Stimulated activated CD4-positive, alpha-beta T cell treated with anti-CD3 and anti-CD28 coated beads, Interleukin-2, amount 100 ng/mL, for 4 hours (primary cell): ENCODE measurements at places on chromosomes 16 and 17.

GRCh38 chr16:73064212-73064993 is 16.5 kb upstream of the ZFHX3 start:
- DNase-seq: no peak

DNA sequence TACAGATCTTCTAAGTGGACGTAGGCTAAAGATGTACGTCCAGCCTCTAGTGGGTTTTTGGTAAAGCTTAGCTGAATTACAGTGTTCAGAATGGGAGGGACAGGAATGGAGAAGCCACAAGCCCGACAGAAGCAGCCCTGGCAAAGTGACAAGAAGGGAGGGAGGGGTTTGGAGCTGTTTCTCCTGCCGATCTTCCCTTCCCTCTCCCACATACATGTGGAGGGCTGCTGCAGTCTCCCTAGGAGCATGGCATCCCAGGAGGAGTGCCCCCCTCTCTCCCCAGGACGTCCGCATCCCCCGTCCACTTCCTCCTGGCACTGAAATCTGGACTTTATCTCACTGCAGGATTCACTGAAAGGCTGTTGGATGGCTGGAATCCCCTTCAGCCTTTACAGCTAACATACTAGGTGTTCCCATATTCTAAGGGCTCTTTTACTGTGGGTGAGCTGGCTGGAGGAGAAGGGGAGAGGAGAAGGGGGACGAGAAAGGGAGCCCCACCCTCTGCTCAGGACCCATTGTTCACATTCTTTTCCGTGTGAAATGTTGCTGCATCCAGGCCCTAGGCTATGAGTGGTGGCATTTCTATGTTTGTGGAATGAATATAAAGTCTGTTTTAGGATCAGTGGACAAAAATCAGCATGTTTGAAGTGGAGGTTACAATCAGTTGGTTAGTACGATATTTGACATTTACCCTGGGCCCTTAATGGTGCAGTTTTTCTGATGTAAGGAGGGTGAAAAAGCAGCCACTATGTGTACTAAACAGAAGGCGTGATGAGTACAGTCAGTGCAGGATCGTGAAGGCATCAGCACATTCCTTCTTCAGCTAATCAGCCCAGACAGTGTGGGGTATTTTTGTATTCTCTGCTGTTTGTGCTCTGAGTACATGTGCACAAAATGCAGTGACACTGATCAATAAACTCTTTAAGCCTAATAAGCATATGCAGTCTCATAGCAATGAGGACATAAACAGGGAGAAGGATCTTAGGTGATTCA is 94.6 kb downstream of the SPECC1 start:
- no peak for DNase-seq

DNA sequence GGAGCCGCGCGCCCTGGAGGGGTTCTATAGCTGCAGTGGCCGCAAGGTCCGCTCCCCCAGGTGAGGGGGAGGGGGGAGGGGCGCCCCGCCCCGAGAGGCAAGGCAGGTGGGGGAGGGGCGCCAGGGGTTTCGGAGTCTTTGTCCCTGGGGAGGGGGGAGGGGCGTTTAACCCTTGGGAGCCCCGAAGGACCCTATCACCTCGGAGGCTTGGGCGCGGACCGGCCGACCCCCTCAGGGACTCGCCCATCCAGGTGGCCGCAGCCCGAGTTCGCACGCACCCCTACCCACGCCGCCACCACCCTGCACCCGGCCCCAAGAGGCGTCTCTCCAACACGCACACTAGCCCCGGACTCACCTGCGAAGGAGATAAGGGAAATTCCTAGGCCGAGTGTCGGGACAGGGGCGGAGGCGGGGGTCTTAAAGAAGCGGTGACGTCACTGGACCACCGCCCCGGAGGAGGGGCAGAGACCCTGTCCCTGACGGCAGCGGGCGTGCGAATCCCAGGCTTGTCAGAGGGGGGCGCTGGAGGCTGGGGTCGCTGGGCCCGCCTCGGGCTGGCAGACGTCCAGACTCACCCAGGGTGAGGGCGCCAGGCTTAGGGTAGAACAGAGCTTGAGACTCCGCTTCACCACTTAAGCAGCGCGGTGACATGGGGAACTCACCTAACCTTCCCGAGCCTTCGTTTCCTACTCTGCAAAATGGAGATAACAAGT is at the start of gene CLDN6:
CLDN6 (minus strand) TSS at position 390 of the 713 bp plus-strand sequence. CDS start 2,162 bp downstream, outside the sequence.
- DNase-seq: no peak

- DNase-seq: no peak
Observed at GRCh38 chr16:26317885-26318284, 626.1 kb downstream of the HS3ST4 start.

DNA sequence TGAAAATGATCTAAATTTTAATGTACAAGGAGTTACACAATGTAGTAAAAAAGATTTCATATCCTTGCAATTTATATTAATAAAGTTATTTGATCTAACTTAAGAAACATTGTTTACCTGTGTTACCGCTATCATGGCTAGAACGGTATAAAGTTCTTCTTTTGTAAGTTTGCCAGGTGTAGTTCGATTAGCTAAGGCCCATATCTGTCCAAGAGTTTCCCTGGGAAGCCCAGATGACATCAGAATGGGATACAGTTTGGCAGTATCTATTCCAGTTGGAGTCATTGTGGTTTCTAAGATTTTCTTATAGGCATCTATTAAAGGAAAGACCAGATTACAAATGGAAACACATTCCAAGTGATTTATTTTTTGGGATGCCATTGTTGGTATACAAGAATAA is 37.5 kb downstream of the SYNRG start:
- no peak for DNase-seq

- no peak for DNase-seq
Observed at GRCh38 chr17:16940116-16940881, 31.6 kb downstream of the TNFRSF13B start.

DNA sequence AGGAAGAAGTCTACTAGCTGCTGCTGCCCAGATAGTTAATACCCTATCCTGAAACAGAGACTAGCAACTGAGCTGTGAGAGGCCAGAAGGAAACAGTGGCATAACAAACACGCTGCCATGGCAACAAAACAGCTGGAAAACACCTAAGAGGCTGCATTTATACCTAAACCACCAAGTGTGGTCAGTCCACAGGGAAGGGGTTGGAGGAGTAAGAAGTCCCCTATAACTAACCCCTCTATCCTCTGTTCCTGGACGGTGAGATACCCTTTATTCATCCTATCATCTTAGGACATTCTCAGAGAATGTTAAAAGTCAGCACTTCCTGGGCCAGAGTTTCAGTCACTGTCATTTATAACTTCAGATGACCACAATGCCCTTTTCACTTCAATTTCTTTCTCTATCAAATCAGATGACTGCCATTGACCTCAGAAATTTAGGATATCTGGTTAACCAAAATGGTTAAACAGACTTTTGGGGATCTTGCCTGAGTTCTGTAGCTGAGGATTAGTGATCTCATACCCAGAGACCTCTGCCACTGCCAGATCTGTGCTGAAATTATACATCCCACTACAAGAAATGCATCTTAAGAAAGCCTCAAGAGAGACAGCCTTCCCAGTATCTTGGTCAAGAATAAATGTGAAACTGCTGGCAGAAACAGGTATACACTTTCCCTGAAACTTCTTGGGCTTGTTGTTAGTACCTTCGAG is 36.2 kb downstream of the STH start:
- DNase-seq: no peak

DNA sequence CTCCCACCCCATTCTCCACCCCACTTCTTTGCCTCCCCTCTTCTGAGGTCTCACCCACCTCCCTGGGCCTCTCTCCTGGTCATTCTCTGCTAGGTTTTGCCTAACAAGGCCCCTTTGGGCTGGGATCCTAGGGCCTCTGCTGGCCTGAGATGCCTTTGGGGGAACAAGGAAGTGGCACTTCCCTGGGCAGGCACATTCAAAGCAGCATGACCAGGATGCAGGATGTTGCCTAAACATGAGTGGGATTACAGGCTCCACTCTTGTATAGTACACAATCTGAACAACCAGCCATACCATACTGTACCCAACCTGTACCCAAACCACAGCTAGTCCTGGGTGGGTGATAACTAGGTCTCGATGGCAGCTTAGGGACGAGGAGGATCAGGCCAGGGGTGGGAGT is 9.0 kb downstream of the GALK1 start:
- no peak for DNase-seq

DNA sequence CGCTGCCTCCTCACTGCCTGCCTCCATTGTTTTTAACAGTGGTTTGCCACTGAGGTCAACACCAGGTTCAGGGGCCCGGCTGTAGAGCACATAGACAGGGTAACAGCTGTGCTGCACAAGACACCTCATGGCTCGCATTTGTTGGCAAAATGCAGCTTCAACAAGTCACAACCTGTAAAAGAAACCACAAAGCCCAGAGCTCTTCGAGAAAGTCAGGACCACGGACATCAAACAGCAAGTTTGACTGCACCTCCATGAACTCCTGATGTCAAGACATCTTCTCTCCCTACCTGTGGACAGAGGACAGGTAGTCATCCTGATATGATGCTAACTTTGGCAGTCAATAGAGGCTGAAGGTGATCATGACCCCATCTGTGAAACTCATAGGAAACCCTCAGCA is 142.4 kb upstream of the SOX9 start:
- DNase-seq: no peak

- no peak for DNase-seq
Observed at GRCh38 chr17:9098242-9098825, 77.0 kb downstream of the NTN1 start.

DNA sequence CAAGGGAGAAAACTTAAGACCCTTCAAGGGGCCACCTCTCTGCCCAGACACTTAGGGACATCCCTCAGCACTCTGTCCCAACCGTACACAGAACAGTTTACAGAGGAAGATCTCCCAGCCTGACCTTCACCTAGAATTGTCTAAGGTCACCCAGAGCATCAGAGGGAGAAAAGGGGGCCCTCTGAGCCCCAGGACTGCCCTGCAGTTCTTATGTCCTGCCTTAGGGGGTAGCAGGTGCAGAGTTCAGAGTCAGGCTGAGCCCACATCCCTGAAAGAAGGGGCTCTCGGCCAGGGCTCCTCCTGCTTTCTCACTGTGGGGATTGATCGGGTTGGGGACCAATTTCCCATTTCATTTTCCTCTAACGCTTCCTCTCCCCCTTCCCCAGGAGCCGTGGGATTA is 15.4 kb downstream of the CA4 start:
- DNase-seq: no peak

DNA sequence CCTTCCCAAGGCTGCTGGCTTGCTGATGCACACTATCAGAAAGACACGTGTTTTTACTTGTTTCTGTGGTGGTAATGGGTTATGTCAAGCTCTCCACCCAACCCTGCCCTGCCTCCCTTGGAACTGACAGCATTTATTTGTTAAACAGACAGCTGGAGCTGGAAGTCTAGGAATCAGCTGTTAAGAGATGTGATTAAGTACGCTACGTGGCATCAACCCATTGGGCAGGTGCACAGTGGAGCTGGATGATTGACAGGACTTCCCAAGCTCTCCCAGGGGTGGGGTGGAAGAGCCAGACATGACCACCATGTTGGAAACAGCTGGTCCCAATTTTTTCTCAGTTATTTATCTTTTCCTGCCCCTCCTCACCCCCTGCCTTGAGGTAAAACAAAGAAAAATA is 49.4 kb downstream of the ADAMTS18 start:
- DNase-seq: no peak

GRCh38 chr17:35879773-35880654 is at the start of gene CCL5:
TSS of gene CCL5 (minus strand) at chr17:35880360.
- no peak for DNase-seq

GRCh38 chr17:34858591-34859565 is 102.4 kb downstream of the CCT6B start:
- no peak for DNase-seq

DNA sequence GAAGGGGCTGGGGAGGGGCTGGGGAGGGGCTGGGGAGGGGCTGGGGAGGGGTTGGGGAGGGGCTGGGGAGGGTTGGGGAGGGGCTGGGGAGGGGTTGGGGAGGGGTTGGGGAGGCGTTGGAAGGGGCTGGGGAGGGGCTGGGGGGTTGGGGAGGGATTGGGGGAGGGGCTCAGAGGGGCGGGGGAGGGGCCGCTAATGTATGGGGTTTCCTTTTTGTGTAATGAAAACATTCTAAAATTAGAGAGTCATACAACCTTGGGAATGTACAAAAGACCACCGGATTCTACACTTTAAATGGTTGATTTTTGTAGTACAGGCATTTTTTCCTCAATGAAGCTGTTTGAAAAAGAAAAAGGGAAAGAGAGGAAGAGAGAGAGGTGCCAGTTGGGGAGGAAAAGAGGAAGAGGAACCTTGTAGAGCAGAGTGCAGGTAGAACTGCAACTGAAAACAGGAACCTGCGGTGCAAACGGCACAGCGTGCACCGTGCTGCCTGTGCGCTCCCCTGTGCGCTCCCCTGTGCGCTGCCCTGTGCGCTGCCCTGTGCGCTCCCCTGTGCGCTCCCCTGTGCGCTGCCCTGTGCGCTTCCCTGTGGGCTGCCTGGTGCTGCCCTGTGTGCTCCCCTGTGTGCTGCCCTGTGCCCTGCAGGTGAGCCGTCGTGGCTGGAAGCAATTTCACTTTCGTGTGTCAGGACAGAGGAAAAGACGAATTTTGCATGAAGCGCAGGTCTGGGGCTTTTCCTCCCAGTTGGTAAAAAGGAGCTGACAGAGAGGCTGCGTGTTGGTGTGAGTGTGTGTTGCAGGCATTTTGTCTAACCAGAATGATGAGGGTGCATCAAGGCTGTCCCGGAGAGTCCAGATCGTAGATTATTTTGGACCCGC is 40.8 kb downstream of the METRNL start:
- no peak for DNase-seq

- no peak for DNase-seq
Observed at GRCh38 chr17:31649302-31649701, 209.7 kb downstream of the COPRS start.
